ENCODE measurements at places on chromosomes 5 and 9. TPM values are rescaled to one million over a fixed set of nuclear protein-coding genes. Genes with fewer than 3 reads are reported as not detected.

- DNase-seq = peak; percentile 22
Measured at GRCh38 chr5:26700759-26701384, 337.5 kb downstream of the CDH9 start.

- DNase-seq = no peak
Measured at GRCh38 chr9:91948101-91948596, 1.9 kb downstream of the ROR2 start.

DNA sequence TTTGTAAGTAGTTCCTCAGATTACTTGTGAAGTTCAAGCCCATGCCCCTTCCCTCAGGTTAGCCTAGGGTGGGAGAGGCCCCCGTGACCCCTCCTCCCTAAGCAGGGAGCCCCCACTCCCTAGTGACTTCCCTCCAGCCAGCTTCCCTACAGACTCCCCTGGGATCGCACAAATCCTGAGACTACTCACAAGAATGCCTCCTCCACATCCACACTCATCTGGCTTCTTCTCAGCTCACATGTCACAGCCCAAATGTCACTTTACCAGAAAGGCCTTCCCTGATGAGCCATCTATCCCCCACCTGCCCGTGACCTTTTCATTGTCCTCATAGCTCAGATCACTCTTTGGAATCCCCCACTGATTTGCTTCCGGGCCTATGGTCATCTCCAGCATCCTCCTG is 96.7 kb upstream of the ARAP3 start:
- no peak for DNase-seq

- no peak for DNase-seq
Measured at GRCh38 chr9:81596679-81597418, 92.5 kb downstream of the TLE1 start.

- DNase-seq = no peak
Measured at GRCh38 chr5:75235711-75236110, 967 bp downstream of the ANKRD31 start.

- no peak for DNase-seq
Measured at GRCh38 chr5:154193283-154193682, 2.8 kb downstream of the GALNT10 start.

DNA sequence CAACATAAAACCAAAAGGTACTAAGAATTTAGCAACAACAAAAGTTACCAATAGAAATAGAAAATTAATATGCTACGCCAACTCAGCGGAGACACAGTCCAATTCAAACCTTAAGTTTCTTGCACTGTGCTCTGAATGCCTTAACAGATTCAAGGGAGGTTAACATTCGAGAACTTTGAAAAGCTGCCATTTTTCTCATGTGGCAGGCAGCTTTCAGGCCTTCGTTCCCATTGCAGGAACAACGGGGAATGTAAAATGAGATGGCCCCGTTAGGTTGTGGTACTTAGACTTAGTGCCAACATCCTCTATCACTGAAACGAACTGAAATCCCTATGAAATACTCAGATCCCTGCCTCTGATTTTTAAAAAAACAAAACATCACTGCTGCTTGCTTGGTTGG is 22.4 kb downstream of the FNBP1 start:
- no peak for DNase-seq

- no peak for DNase-seq
Measured at GRCh38 chr9:18473652-18474279, at the start of gene ADAMTSL1. ADAMTSL1 (plus strand) TSS chr9:18474153; CDS start chr9:18474233, 80 bp downstream.

GRCh38 chr9:112809351-112809848 is 58.8 kb downstream of the SNX30 start:
- no peak for DNase-seq

DNA sequence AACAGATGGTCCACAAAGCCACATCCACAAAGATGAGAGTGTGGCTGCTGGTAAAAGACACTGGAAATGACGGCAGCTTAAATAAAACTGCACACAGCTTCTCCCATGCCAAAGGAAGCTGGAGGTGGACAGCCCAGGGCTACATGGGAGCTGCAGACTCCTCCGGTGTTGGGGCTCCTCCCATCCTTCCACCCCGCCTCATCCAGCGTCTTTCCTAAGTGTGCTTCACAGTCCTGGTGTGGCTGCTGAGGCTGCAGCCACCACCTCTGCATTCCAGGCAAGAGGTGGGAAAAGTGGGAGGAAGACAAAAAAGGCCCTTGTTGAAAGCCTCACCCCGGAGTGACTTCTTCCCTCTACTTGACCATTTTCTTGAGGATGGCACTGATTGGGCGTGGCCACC is 37.0 kb upstream of the IRX4 start:
- DNase-seq = no peak

DNA sequence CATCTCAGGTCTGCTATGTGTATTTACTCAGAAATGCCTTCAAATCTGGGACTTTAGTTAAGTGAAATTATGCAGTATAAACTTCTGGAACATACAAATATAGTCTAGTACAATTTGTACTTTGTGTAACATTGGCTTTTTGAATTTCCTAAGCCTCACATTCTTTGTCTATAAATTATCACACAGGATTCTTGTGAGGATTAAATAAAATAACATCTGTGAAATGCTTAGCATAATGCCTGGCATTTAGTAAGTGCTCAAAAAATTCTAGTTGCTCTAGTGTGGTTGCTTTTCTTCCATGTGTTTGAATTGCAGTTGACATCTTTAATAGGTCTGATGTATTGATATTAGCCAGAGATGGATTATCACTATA is 2.6 kb downstream of the HMMR start:
- DNase-seq = no peak

DNA sequence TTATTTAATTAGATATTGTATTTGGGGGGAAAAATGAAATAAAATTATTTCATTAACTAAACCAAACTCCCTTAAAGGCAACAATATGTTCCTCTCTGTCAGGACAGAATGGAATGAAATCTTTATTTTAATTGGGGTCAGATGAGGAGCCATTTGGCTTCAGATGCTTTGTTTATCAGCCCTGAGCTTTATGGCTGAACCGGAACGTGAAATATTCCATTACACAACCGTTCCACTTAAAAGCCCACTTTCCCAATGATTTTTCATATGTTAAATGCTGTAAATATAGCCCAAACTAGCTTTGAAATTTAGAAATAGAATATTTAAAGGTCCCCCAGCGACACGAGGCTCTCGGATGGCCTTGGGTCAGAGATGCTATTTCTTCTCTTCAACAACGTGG is 149.5 kb downstream of the CRB2 start:
- DNase-seq = no peak

DNA sequence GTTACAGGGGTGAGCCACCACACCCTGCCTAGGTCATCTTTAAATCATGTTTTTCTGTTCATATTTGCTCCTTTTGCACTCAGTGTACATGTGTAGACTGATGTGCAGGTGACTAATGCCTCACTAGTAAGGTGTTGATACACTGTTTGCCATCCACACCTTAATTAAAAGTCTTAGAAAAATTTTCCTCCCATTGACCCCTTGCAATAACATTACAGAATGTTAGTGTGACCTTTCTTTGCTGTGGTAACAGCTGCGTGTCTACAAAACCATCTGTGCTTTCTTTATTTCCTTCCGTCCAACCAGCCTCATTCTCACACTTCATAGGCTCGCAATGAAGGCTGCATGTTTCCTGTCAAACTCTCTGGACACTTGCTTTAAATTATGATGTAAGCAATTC is 6.6 kb upstream of the CEMIP2 start:
- DNase-seq = no peak

DNA sequence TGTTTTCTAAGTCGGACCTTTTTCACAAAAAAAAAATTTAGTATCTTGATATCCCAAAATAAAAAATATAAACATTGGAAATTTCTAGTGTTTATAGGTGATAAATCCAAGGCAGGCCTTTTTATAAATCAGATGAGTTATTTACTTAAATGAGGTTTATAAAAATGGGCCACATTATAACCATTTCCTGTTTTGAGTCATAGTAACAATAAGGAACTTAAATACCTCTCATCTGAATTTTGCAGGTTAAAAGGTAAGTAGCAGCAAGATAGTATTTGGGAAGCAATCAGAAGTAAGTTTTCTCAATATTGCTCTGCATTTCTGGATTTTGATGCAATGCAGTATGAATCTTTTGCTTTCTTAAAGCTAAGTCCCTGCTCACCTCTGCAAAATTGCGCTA is 3.9 kb downstream of the SPTAN1 start:
- DNase-seq = no peak

GRCh38 chr9:114827641-114828302 is 21.9 kb upstream of the TNFSF15 start:
- DNase-seq = no peak

Gene FOXD4L6
- total RNA-seq = not detected

Gene COL5A1
- total RNA-seq = 21.5 TPM

Gene ADGRD2
- total RNA-seq = not detected

Gene CARTPT
- not detected for total RNA-seq

Gene RMRP
- total RNA-seq = 16,487 TPM

Gene DMRT3
- 0.53 TPM for total RNA-seq

Gene NUP188
- total RNA-seq = 68.3 TPM

Gene CHSY3
- total RNA-seq = 0.84 TPM
